Spinal cord (tissue), 10 donors: ENCODE measurements at places on chromosomes 7 and 10. TPM values are rescaled to one million over a fixed set of nuclear protein-coding genes. Genes with fewer than 3 reads are reported as not detected.

DNA sequence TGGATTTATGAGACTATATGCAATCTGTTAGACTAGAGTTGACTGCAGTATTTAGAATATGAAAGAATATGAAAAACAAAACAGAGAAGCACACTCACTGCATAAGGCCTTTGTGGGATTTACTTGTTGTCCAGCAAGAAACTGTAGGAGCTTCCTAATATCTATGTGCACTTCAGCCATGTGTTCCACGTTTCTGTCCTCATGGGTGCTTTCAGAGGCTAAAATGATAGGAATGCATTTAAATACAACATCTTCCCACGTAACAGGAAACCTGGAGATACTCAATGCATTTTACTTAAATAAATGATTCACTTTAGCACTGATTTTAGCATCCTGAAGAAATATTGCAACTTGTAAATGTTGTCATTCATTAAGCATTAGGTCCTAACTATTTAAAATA lies 11.7 kb downstream of the HUS1 start:
- peaks cover 48% of the 10 kb centered on the region for H3K36me3 ChIP-seq
- no peaks in the 10 kb centered on the region for H3K4me1 ChIP-seq
- no peaks in the 10 kb centered on the region for H3K27me3 ChIP-seq
- H3K27ac ChIP-seq: no peak overlapping the region
- no peak for DNase-seq

- H3K36me3 ChIP-seq: no peaks in the 10 kb centered on the region
- H3K4me3 ChIP-seq: no peak overlapping the region
- DNase-seq: no peak
- no peak overlapping the region for H3K27ac ChIP-seq
These were observed 1.5 kb downstream of the ABCB4 start for GRCh38 chr7:87473986-87474385.

GRCh38 chr7:121313793-121314676 lies 14.8 kb upstream of the WNT16 start:
- H3K4me3 ChIP-seq: no peak overlapping the region
- H3K4me1 ChIP-seq: no peaks in the 10 kb centered on the region
- no peaks in the 10 kb centered on the region for H3K36me3 ChIP-seq
- H3K27me3 ChIP-seq: no peaks in the 10 kb centered on the region
- no peak for DNase-seq

- no peak for DNase-seq
- no peaks in the 10 kb centered on the region for H3K36me3 ChIP-seq
- H3K4me1 ChIP-seq: no peaks in the 10 kb centered on the region
- H3K27me3 ChIP-seq: no peaks in the 10 kb centered on the region
These were observed 298.7 kb upstream of the LRRTM3 start for GRCh38 chr10:66627156-66627555.

- H3K36me3 ChIP-seq: no peaks in the 10 kb centered on the region
- DNase-seq: no peak
- no peaks in the 10 kb centered on the region for H3K4me1 ChIP-seq
- peak overlapping the region; percentile 44 for H3K27ac ChIP-seq
- H3K4me3 ChIP-seq: no peak overlapping the region
These were observed 16.2 kb downstream of the CDK6 start for GRCh38 chr7:92820191-92820590.

GRCh38 chr7:54940748-54941147 lies 78.1 kb upstream of the EGFR start:
- H3K4me3 ChIP-seq: no peak overlapping the region
- no peak overlapping the region for H3K27ac ChIP-seq
- no peaks in the 10 kb centered on the region for H3K36me3 ChIP-seq
- H3K4me1 ChIP-seq: no peaks in the 10 kb centered on the region

- H3K36me3 ChIP-seq: no peaks in the 10 kb centered on the region
- H3K27me3 ChIP-seq: no peaks in the 10 kb centered on the region
- no peaks in the 10 kb centered on the region for H3K4me1 ChIP-seq
- no peak overlapping the region for H3K27ac ChIP-seq
- H3K4me3 ChIP-seq: no peak overlapping the region
These were observed 76.8 kb downstream of the TMEM106B start for GRCh38 chr7:12287901-12288300.

- H3K36me3 ChIP-seq: peaks cover 33% of the 10 kb centered on the region
- H3K27me3 ChIP-seq: no peaks in the 10 kb centered on the region
- no peaks in the 10 kb centered on the region for H3K4me1 ChIP-seq
- no peak for DNase-seq
- no peak overlapping the region for H3K4me3 ChIP-seq
- H3K27ac ChIP-seq: no peak overlapping the region
These were observed 32.4 kb downstream of the KMT2E start for GRCh38 chr7:105046414-105046813.

GRCh38 chr7:1567896-1568510 lies 1.8 kb downstream of the PSMG3 start:
- H3K36me3 ChIP-seq: peaks cover 35% of the 10 kb centered on the region
- H3K4me3 ChIP-seq: no peak overlapping the region
- H3K4me1 ChIP-seq: peaks cover 38% of the 10 kb centered on the region
- H3K27ac ChIP-seq: peak overlapping the region; percentile 25
- no peaks in the 10 kb centered on the region for H3K27me3 ChIP-seq
- no peak for DNase-seq

DNA sequence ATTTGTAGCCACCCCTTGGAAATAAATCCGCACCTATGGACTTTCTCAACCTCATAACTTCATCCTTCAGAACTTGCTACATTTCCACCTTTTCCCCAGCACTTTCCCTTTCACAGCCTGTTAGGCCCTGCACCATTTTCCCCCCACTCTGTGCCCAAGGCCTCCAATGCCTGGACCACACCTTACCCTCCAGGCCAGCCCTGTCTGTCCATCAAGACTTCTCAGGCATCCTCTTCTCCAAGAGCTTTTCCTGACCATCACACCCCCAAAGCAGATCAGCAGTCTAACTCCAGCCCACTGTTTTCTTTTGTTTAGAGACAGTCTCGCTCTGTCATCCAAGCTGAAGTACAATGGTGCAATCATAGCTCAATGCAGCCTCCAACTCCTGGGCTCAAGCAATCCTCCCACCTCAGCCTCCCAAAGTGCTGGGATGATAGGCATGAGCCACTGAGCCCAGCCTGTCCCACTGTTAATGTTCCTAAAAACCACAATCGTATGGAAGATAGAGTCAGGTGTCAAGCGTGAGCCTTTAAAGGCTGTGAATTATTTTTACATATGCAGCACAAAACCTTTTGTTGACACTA lies 116.8 kb downstream of the PARD3 start:
- H3K4me3 ChIP-seq: no peak overlapping the region
- DNase-seq: no peak
- peaks cover 8% of the 10 kb centered on the region for H3K4me1 ChIP-seq
- H3K36me3 ChIP-seq: peaks cover 6% of the 10 kb centered on the region

DNA sequence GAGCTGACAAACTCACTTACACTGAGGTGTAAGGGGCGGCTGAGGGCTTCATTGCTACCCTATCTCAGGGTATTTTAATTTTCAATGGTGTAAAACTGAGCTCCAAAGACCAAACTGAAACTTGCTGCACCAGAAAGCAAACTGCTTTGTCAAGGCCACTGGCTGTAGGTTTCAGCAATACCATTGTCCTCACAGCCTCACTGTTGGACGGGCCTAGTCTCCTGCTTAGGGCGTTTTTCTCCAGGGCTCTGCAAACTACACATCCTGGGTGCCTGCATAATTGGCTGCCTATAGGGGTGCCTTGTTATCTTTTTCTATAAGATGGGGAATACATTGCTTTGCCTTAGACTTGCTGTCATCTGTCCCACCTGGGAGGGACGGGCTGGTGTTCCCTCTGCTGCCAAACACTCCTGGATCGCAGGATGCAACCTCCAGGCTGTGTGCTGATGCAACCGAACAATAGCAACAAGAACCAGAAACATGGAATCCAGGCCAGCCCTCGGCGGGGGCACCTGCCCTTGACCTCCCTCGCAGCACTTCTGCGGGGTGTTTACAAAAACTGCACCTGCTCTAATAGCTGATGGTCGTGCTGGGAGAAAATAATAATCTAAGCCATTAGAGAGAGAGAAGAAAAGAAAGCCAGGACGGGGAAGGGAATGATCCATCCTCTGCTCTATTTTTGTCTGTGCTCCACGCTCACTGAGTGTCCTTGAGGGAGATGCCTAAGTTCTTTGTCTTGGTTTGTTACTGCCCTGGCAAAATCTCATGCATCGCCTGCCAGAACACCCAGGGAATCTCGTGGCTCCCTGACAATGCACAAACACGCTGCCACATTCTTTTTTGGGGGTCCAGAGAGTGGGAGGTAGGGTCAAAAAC lies 104.5 kb downstream of the GALNT17 start:
- DNase-seq: peak; percentile 86
- H3K36me3 ChIP-seq: no peaks in the 10 kb centered on the region
- peaks cover 34% of the 10 kb centered on the region for H3K4me1 ChIP-seq
- no peaks in the 10 kb centered on the region for H3K27me3 ChIP-seq
- no peak overlapping the region for H3K4me3 ChIP-seq
- H3K27ac ChIP-seq: peak overlapping the region; percentile 90

- DNase-seq: peak; percentile 44
- H3K4me1 ChIP-seq: peaks cover 11% of the 10 kb centered on the region
- H3K27ac ChIP-seq: peak overlapping the region; percentile 42
- peaks cover 6% of the 10 kb centered on the region for H3K36me3 ChIP-seq
- no peak overlapping the region for H3K4me3 ChIP-seq
- H3K27me3 ChIP-seq: no peaks in the 10 kb centered on the region
These were observed 186.1 kb downstream of the SRPK2 start for GRCh38 chr7:105202616-105203015.

GRCh38 chr10:26156019-26156418 lies 60.6 kb upstream of the GAD2 start:
- DNase-seq: peak; percentile 76
- H3K27ac ChIP-seq: no peak overlapping the region
- no peaks in the 10 kb centered on the region for H3K4me1 ChIP-seq
- no peak overlapping the region for H3K4me3 ChIP-seq

DNA sequence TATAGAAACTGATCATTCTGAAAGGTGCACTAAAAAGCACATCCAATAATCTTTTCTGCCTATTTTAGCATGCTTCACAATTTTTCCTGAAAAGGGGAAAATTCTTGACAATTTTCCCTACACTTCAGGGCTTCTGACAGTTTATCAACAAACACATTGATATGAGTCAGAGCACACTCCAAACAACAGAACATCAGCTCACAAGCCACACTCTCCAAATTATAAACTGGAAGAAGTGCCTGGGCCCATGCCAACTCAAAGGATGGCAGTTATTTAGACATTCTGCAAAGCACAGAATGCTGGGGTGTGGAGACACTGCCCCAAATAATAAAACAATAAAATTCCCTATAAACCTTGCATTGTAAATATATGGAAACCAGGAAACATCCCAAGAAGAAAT lies 90.8 kb downstream of the ELAPOR2 start:
- DNase-seq: no peak
- H3K4me1 ChIP-seq: no peaks in the 10 kb centered on the region
- H3K4me3 ChIP-seq: no peak overlapping the region
- H3K27ac ChIP-seq: no peak overlapping the region

WDFY4 gene
- total RNA-seq: 3.8 TPM

INSYN2A gene
- total RNA-seq: 10.2 TPM

UPK3B gene
- total RNA-seq: 1.3 TPM

KCNH2 gene
- total RNA-seq: 9.1 TPM

HECW1 gene
- 23.5 TPM for total RNA-seq
